T follicular helper cell (primary cell): ENCODE measurements at places on chromosomes 11 and 22.

- no peak for DNase-seq
Observed at GRCh38 chr11:123020968-123021367, 39.3 kb upstream of the BSX start.

DNA sequence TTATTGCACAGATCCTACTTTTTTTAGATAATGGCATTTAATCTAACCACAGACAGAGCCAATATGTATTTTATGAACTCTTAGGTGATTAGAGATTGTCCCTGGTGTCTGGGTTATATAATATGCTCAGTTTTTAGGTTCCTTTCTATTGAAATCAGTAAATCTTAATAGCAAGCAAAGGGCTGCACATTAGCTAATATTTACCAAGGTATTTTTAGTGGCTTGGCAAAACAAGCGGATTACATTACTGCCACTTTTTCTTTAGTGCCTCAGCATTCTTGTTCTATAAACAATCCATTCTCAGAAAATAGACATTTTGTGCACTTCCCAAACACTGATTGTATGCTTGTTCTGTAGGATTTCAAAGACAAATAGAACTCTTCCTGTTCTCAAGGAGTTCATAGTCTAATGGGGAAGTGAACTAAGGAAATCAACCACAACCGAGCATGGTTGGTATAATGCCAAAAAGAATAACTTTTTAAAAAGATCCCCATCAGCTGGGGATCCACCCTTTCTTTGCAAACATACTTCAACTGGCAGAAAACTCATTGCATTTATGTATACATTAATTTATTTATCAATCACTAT lies 23.8 kb downstream of the KCNJ1 start:
- no peak for DNase-seq

DNA sequence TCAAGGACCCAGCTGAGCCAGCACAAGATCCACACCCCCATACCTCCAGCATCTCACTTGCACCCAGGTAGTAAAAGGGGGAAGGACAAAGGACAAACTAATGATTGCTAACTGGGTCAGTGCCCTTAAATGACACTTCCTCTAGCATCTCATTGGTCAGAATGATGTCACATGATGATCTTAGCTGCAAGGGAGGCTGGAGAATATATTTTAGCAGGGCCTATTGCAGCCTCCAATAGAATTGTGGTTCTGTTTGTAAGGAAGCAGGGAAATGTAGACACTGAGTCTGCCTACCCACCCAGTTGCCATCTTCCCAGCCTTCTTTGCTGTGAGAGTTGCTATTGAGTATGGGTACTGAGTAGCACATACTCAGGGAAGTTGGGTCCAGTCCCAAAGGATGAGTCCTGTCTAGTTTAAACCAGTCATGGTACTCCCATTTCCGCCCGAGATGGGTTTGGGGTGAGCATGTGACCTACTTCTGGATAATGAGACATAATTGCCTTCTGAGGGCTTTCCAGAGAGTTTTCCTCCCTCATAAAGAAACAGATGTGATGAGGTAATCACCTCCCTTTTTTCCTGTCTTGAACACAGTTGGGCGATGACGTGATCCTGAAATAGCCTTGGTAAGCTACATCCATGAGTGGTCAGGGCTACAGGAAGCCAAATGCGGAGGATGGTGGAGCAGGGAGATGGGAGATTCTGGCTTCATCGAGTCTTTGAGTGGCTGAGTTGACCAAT lies 5.5 kb upstream of the DNAL4 start:
- DNase-seq = no peak

DNA sequence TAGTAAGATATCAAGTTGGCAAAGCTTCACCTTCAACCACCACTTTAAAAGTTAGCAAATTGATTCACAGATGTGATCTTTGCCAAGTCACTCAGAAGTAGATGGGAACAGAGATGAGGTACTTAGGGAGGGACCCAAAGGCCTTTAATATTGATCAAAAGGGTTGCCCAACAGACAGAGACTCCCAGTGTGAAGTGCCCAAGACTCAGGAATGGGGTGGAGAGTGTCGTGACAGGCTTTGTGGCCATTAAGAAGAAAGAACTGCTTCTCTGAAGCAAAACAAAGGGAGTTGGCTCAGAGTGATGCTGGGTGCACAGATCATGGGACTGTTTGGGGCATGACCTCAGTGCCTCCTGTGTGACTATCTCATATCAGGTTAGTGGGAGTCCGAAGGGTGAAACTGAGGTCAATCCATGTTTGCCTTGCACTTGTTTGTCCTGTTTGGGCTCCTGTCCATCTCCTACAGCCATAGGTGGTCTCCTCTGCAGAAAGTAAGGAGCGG lies 132.3 kb downstream of the APIP start:
- no peak for DNase-seq

DNA sequence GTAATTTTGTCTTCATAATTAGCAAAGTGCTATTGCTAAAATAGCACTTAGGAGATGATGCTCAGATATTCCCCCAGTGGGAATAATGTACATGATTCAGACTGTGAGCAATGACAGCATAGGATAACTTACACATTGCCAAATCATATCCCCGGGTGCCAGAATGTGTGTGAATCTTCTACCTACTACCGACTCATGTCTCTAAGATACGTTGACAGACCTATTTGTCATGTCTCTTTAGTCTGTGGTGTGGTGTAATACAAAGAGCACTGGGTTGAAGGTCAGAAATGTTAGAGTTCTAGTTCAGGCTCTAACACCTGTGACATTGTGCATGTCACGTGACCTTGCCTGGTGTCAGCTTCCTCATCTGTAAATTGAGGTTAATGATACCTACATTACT lies 31.0 kb upstream of the PICALM start:
- DNase-seq = no peak

DNA sequence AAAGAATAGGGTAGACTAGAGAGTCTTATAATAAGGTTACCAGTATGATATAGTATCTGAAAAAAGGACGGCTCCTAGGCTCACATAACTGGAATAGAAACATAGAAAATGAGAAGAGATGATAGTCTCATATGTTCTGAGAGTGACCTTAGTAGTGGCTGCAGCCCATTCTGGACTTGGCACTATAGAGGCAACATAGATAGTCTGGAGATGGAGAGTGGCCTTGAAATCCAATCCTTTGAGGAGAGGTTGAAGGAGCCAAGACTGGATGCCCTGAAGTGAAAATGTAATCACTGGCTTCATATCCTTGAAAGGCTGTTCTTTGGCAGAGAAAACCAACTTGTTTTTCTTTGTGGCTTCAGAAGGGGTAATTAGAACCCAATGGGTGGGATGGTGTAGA lies 81.1 kb downstream of the STIM1 start:
- no peak for DNase-seq

GRCh38 chr11:78082146-78082545 lies 2.5 kb upstream of the NDUFC2 start:
- no peak for DNase-seq

- no peak for DNase-seq
Observed at GRCh38 chr11:75583718-75584658, 21.9 kb downstream of the SERPINH1 start.

DNA sequence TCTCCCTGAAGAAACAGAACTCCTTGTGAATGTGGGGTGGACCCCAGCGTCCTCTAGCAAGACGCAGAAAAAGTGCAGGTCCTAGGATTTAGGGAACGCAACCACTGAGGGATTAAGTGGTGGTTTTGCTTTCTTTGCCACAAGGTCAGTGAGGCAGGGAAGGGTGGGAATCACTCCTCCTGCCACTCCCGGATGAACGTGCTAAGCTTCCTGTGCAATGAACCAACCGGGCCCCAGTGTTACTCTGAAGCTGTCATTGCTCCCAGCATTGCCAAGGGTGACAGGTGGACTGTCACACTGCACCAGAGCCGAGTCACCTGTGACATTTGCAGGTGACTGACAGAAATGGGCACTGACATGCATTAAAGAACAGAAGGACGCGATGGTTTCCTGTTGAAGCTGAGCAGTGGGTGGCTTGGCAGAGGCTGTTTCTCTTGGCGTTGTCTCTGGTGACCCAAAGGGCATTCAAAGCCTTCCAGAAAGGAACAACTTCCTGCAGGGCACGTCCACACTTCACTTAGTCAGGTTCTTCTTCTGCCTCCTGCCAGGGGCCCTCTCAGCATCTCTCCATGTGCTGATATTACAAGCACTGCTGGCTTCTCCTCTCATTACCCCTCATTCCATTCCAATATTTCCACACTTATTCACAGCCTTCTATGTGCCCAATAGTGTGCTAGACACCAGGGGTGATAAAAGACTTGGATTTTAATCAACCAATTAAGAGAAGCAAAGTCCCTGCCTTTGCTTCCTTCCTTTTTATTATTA lies 9.7 kb downstream of the KIRREL3 start:
- DNase-seq = no peak

GRCh38 chr22:19885841-19886592 lies 31.3 kb upstream of the GNB1L start:
- DNase-seq = no peak

DNA sequence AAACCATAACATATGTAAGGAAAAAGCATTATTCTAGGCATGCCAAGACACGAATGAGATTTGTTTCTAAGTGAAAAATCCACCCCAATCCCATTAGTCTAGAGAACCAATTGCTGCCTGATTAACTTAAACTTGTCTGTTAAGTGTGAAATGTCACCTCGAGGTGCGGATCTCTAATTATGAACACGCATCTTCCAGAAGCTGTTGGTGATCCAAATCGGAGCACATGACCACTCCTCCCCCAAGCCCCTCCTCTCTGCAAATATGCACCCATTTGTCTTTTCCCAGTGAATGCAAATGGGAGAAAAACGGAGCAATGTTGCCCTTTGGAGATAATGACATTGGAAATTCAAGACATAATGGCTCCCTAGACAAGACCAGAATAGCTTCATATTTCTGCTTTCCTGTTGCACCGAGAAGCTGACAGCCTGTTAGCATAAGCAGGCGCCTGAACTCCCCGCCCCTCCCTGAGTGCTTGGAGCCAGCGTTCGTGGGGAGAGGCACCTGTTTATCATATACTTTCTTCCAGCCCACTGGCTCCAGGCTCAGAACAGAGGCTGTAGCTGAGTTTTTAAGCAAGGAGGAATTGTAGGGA lies 6.0 kb upstream of the FXYD6 start:
- DNase-seq = no peak

DNA sequence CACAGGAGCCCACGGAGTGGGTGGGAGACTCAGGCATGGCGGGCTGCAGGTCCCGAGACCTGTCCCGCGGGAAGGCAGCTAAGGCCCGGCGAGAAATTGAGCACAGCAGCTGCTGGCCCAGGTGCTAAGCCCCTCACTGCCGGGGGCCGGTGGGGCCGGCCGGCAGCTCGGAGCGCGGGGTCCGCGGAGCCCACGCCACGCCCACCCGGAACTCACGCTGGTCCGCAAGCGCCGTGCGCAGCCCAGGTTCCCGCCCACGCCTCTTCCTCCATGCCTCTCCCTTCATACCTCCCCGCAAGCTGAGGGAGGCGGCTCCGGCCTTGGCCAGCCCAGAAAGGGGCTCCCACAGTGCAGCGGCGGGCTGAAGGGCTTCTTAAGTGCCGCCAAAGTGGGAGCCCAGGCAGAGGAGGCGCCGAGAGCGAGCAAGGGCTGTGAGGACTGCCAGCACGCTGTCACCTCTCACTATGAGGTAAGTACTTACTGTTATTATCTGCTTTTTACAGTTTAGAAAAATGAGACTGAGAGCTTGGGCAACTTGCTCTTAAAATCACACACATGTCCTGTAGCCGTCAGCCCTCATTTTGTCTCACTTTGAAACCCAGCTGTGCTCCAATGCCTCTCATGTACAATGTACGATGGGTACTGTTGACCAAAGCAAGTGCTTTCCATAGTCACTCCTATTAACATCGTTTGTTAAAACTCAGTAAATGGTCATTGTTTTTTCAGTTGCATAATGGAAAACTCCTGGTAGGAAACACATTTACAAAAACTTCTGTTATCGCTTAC lies 12.2 kb upstream of the OR10D3 start:
- no peak for DNase-seq

DNA sequence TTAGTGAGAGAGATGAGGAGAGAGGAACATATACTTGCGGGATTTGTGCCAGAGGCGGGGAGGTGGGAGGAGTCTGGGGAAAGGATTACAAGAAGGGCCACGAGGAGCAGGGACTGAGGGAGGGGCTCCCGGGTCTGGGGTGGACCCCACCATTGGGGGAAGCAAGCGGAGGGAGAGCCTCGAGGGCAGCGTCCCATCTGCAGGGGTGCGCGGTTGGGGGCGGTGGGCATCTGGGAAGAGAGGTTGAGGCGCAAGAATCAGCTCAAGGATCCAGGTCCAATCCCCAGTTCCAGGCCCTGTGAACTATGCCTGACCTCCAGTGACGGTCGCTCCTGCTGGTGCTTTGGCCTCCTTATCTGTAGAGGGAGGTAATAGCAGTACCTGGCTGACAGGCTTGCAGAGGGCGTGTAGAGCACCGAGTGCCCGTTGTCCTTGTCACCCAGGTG lies 38.0 kb downstream of the ADAMTS15 start:
- DNase-seq = no peak

DNA sequence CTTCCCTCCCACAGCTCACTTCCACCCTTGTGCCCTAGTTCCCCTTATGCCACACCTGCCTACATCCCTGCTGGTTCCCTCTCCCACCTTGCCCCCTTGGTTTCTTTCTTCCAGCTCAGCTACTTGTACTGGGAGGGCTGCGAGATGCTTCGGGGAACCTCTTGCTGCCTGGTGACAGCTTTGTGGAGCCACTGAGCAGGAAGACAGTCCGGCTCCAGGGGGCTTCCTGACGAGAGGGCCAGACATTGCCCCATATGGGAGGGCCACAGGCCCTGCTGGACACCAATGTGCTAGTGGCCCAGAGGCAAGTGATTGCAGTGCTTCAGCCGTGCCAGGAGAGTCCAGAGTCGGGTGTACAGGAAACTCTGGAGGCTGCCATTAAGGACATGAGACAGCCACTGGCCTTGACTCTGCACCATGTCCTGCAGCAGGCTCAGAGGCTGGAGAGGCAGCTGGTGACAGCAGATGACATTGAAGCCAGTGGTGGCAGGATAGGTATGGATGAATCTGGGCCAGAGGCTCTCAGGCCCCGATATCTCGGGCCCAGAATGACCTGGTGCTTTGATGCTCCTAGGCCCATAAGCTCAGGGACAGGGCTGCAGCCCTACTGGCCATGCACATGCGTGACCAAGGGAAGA lies 54.3 kb downstream of the BTG4 start:
- DNase-seq = no peak

DNA sequence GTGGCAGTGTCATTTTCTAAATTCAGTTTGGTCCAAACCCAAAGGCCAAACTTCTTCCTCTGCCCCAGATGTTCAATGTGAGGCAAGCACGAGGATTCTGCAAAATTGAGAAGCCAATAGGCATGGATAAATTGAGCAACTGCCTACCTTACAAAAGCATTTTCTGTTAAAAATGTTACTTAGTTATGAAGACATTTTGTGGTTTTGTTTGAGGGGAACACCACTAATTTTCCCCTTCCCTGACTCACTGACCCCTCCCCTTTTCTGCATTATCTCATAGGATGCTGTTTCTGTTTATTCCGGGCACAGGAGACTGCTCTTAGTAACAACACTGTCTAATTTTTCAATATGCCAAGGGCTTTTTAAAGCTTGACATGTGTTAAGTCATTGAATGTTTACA lies 462.8 kb downstream of the INSC start:
- no peak for DNase-seq

- no peak for DNase-seq
Observed at GRCh38 chr22:42236268-42236667, 34.2 kb downstream of the TCF20 start.

DNA sequence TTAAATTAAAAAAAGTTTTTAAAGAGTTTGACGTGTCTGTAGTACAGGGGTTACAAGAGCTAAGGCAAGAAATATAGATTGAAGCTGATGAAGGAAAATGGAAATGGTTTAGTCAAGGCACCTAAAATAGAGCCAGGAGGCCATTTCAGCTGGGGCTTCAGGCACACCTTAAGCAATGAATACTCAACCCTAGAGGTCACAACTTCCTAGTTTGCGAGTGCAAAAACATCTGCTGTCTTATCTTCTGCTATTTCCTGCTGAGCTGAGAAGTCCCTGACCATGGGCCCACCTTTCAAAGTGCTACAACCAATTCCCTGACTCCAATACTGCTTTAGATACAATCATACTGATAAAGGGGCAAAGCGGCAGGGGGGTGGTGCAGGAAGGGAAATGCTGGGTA lies 87.4 kb downstream of the DLG2 start:
- DNase-seq = no peak
